NCI-H1436 (cell line): ENCODE measurements at places on chromosomes 2 and 18.
A peak's percentile ranks its signal among the peaks of the same experiment; 100 is the strongest.

DNA sequence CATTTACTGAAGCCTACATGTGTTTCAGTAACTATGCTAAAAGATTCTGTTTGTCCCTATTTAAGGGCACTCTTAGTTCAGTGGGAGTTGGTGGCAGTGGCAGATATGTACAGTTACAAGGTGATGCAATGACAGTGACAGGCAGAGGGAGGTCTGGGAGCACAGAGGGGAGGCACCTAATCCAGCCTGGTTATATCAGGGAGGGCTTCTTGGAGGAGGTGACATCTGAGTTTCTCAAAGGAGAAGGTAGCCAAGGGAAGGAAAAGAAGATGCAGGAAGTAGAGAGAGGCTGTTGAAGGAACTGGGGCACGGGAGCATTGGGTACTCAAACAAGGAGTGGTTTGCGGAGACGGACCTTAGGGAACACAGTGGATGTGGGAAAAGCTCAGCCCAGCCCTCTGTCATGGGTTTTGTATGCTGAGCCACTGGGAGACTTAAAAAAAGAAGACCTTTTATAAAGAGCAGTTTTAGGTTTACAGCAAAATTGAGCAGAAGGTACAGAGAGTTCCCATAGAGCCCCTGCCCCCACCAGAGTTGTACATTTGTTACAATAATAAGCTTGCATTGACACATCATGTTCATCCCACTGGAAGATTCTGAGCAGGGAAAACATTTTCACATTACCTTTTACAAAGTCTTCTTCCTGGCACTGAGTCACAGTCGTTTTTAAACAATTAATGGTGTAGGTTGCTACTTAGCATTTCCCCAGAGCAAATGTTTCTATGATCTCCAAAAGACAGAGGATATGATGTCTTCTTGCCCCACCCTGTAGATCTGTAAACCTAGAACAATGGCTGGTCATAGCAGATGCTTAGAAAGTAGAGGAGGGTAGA is 83.0 kb upstream of the TAF1B start:
- DNase-seq: no peak

DNA sequence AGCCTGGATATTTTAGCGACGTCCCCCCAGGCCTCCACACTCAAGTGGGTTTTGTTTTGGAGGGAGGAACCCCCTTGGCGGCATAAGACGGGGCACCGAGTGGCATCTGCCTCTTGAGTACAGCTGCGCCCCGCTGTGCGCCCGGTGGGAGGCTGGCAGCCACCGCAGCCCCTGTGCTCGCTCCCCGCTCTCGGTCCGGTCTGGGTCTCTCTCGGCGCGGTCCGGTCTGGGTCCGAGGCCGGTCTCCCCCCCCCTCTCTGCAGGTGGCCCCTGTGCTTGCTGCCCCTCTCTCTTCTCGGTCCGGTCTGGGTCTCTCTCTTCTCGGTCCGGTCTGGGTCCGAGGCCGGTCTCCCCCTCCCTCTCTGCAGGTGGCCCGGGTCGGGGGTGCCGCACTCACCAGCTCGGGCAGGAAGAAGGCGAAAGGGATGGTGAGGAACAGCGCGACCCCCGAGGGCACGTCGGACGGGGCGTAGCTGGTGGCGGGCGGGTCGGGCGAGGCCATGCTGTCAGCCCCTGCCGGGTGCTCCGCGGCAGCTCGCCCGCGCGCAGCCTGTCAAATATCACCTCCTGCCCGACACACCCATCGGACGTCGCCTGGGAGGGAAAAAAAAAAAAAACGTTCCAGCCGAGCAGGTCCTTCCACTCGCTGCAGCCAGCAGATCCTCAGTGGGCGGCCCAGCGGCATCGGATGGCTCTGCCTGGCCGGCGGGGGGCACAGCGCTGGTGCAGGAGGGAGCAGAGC is at the start of gene MALL:
TSS of gene MALL (minus strand) at position 532 of the 742 bp plus-strand sequence. CDS start at position 502, 30 bp downstream.
- no peak for DNase-seq

DNA sequence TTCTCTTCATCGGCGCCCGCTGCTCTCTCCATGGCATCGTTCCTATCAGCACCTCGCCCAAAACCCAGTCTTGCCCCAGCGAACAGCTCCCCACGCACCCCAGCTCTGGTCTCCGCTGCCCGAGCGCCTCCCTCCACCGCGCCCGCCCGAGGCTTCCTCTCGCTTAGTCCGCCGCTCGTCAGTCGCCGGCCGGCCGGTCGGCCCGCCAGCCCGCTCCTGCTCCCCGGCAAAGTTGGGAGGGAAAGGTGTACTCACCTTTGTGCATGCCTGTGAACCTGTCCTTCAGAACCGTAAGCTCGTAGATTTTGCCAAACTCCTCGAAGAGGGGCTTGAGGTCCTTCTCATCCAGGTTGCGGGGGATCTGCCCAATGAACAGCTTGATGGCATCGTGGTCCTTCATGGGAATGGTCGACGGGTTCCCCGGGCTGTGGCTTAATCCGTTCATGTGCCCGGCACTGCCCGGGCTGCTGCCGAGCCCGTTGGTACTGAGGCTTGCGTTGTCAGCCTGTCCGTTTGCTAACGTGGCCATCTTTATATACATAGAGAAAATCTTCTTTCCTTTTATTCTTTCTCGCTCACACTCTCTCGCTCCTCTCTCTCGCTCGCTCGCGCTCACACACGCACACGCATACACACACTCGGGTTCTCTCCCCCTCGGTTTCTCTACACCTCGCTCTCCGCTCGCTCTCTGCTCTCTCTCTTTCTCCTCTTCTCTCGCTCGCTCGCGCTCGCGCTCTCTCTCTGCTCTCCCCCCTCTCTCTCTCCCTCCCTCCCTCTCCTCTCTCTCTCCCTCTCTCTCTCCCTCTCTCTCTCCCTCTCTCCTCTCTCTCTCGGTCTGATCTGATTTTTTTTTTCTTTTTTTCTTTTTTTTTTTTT is at the start of gene CELF4:
TSS of gene CELF4 (minus strand) at position 698 of the 876 bp plus-strand sequence.
- DNase-seq: peak; percentile 67

DNA sequence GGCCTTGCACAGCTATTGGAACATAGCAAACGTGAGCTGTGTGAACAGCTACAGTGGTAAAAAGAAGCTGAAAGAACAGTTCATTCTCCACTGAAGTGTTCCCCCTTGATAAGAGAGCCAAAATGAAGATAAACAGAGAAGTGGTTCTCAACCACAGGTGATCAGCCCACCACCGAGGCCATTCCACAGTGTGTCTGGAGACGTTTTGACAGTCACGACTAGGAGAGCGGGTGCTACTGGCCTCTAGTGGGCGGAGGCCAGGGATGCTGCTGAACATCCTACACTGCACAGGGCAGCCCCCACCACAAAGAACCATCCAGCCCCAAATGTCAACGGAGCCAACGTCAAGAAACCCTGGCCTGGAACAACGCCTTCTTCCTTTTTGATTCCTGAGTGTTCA is 38.4 kb downstream of the ADCY3 start:
- no peak for DNase-seq

DNA sequence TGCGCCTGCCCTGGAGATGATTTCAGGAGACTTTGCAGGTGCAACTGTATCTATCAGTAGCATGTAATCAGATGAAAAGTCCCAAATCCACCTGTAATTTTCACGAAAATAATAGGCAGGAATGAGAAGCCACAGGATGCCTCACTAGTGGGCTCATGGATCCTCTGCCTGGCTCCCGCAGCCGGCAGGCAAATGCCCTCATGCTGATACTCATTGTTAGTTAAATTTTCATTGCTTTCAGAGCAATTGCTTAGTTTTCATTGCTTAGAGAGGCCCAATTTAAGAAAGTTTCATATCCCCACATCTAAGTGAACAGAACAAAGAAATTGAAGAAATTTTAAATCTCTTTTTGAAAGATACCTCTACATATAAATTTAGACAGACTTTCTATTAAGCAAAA is 57.6 kb upstream of the CTDP1 start:
- no peak for DNase-seq

DNA sequence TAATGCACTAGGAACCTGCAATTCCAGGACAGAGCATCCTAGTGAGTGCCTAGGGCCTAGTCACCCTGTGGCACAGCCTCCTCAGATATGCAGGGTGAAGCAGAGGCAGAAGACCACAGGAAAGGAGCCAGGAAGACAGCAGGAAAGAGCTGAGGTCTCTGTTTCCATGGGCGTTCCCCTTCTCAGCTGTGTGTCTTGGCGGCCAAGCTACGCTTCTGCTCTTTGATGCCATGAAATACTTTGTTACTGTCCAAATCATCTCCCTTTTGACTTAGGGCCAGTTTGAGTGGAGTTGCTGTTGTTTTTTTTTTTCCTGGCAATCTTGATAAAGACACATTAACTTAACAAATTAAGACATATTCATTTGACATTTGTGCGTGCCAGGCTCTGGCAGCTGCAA is 67.3 kb downstream of the APOB start:
- no peak for DNase-seq

DNA sequence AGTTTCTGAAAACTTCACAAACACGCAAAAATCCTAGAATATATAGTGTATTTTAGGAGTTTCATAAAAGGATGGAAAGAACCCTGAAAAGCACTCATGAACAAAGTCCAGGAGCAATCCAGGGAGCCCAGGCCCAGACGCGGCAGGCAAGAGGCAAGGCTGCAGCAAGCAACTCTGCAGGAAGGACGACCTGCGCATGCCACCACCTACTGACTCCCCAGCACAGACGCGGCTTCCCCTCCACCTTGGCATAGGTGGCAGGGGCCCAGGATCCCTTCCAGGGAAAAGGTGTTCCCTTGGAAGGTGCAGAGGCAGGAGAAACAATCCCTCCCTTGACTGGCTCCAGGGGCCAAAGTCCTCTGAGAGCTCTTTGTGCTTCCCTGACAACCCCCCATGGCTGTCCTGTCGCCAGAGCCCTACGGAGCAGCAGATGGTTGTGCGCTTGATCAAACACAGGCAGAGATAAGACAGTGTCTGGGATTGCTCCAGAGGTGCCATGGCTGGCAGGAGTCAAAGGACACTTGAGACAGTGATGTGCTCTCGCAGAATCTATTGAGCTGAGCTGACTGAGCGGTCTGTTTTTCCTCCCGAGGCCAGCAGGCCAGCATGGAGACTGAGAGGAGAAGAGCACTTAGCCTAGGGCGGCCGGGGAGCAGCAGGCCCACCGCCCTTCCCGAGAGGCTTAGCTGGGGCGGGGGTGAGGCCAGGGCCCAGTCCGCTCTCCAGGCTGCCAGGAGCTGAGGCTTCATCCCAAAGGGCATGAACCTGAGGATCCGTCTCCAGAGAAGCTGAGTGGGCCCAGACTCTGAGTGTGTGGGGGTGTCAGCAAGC is 10.8 kb upstream of the AMER3 start:
- no peak for DNase-seq

GRCh38 chr18:26103579-26103978 is 13.2 kb upstream of the SS18 start:
- no peak for DNase-seq

DNA sequence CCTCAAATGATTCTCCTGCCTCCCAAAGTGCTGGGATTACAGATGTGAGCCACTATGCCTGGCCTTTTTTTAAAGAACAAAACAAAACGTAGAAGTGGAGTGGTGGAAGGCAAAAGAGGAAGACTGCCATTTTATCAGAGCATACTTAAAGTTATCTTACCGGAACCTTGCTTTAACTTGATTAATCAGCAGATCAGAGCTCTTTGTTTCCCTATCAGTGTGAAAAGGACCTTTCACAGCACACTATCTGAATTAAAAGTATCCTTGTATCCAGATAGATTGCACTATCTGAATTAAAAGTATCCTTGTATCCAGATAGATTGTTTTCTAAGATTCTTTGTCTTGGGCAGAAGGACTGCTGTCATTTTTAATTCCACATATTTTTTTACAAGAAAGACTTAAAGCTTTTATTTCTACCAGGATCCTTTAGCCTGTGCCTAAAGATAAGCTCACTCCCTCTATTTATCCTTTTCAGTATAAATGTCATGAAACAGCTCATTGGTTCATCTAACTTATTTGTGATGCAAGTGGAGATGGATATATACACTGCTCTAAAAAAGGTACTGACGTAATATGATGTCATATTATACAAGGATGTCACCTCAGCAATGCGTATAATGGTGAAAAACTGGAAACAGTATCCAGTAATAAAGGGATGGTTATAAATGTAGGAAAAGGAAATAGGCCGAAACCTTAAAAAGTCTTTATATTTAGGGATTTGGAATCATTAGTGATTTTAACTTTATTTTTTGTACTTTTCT is 17.8 kb downstream of the GMCL1 start:
- DNase-seq: no peak

GRCh38 chr2:106062627-106063026 is 131.5 kb downstream of the UXS1 start:
- DNase-seq: no peak

DNA sequence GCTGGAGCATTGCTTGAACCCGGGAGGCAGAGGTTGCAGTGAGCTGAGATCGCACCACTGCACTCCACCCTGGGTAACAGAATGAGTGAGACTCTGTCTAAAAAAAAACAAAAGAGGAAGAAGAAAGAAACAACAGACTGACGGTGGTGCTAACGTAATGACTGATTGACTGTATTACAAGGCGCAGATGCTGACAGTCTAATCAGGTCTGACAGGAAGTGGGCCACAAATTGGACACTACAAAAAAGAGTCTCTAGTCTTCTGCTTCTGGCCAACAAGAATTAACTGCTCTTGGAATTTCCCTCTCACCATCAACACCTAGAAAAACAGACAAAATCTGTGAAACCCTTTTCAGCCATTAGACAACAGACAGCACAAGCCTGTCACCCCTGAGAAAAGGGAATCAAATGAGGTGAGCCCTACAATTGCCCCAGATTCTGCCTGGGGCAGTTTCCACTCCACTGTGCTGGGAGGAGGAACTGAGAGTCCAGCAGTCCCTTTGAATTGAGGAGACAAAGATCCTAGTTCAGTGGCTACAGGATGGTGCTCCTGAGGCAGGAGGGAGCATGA is 43.3 kb downstream of the SNED1 start:
- no peak for DNase-seq

DNA sequence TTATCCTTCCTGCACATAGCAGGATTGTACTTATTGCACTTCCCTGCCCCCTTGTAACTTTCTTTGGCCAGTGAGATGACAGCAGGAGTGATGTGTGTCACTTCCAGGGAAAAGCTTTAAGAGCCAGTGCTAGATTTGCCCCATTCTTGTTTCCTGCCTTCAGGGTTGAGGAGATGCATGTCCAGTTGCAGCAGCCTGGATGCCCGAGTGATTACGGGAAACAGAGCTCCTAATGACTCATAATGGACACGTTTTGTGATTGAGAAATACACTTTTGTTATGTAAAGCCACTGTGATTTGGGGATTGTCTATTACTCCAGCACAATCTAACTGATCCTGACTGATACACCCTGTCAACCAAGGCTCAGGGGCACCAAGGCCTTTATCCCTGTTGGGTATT is 5.0 kb upstream of the TET3 start:
- DNase-seq: no peak

GRCh38 chr2:71612581-71613402 is 159.4 kb downstream of the DYSF start:
- no peak for DNase-seq

GRCh38 chr2:60546756-60547420 is 6.6 kb downstream of the BCL11A start:
- no peak for DNase-seq

GRCh38 chr2:1694371-1695271 is 49.7 kb downstream of the PXDN start:
- no peak for DNase-seq

DNA sequence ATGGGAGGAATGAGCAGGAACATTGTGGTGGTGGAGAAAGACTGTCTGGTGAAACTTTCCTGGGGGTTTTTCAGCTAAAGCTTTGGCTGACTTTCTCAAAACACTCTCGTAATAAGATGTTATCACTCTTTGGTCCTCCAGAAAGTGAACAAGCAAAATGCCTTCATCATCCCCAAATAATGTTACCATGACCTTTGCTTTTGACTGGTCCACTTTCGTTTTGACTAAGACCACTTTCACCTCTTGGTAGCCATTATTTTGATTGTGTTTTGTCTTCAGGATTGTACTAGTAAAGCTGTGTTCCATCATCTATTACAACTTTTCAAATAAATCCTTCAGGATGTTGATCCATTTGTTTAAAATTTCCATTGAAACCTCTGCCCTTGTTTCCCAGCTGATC is 103.2 kb downstream of the AKAIN1 start:
- DNase-seq: no peak

- DNase-seq: no peak
These were observed 347.9 kb downstream of the METTL4 start for GRCh38 chr18:2223449-2223848.
